ENCODE measurements at places on chromosomes 7 and 10.

- no peak for DNase-seq
Measured at GRCh38 chr10:126972635-126973414, 67.6 kb downstream of the DOCK1 start.

DNA sequence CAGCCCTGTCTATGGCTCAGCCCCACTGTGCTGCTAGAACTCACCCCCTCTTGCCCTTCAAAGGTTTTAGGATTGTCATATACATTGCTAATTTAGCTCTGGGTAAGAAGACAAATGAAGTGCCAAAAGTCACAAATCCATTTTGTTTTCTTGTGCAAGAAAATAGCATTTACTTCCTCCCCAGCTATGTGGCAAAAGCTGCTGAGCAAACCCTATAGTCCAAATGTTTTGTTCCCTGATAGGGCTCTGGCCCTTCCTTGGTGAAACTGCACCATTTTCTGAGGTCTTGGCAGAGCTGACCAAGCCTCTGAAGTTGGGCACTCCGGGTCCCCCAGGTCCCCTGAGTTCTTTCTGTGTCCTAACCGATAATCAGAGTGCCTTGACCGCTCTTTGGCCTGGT is 84.1 kb upstream of the GJD4 start:
- DNase-seq: no peak

DNA sequence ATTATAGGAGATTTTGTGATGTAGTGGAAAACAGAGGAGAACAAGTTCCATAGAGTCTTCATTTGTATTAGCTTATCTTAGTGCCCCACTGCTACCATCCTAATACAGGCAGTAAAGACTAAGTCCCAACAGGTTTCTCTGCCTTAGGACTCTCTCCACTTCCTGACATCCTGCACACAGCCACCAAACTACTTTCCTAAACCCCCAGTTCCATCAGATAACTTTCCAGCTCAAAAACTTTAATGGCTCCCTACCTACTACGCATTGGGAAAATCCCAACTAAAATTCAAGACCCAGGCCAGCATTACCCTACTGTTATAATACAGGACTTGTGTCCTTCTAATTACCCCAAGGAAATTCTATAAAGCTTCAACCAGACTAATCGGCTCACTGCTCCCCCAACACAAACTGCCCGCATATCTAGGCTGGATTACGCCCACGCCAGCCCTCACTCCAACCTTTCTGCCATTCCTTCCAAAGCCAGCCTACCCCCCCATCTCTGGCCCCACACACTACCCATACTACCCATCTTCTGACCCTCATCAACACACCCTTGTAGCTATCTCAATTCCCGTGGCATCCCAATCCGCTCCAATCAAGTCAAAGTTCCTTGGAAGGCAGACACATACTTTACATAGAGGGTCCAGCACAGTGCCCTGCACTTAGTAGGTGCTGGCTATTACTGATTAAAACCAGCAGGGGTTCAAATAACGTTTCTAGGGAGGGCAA is 1.4 kb downstream of the IDE start:
- DNase-seq: no peak

GRCh38 chr7:122528879-122529481 is 169.9 kb downstream of the RNF133 start:
- DNase-seq: peak; percentile 39

DNA sequence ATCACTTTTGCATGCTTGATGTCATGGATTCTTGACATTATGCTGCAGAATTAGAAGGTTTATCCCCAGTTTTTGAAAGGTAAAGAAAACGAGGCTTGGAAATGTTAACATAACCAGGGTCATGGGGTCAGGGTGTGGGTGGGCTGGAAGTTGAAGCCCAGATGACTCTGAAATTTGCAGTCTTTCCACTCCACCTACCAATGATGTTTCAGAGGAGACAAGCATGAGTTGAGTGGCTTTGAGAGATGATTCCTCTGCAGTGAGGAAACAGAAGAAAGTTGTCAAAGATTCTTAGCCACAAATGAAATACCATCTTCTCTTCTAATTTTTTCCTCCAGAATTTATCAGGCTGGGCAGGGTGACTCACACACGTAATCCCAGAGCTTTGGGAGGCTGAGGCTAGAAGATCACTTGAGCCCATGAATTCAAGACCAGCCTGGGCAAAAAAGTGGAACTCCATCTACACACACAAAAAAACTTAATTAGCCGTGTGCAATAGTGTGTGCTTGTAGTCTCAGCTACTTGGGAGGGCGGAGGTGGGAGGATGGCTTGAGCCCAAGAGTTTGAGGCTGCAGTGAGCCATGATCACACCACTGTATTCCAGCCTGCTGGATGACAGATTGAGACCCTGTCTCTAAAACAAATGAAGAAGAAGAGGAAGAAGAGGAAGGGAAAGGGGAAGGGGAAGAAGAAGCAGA is 239.1 kb upstream of the AUTS2 start:
- DNase-seq: no peak

DNA sequence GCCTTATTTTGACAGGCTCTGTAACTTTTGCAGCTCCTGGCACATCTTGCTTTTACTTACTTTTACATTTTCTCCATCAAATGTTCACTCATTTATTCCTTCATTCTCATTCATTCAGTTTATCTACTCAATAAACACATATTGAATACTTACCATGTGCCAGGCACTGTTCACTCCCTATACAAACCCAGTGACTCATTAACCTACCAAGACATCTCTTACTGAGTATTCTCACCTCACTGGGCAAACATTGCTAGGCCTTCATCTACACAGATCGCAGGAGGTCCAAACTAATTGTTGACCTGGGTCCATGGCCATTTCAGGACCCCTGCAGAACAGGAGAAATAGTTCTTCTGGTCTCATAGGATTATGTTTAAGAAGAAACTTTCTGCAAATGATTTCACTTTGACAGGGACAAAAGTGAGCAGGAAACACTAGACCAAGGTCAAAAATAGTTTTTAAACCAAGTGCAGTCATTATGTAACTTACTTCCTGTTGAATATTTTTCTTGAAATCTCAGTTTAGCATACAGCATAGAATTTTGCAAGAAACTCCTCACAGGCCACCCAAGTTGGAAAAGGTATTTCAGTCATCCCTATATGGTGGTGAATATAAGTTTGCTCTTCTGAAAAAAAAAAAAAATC is 17.6 kb downstream of the SLC26A4 start:
- DNase-seq: no peak

- DNase-seq: no peak
Measured at GRCh38 chr7:1530946-1531262, 402 bp downstream of the MAFK start.

DNA sequence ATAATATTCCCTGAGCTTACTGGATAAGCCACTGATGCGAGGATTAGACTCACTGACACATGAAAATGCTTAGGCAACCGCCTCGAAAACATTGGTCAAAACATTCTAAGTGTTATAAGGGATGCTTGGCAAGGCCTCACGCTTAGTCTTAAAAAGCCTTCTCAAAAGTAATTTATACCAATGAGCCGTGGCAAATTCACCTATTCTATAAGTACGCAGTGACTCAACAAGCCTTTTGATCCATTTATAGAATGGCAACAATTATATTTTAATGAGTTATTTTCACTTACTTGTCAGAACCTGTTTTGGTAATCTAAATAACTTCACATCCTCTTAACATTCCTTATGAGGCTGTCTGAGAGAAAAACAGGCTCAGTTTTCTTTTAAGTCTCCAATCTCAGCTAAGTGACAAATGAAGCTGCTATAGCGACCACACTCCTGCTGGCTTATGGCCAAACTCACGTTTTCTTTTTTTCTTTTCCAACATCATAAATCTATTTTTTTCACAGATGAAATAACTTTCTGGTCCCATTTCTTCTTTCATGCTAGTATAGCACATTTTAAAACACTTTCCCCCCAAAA is 121.2 kb upstream of the AFAP1L2 start:
- no peak for DNase-seq
